ENCODE measurements at places on chromosomes 16 and 17. TPM values are rescaled to one million over a fixed set of nuclear protein-coding genes. Genes with fewer than 3 reads are reported as not detected.

KIF1C gene
- polyA plus RNA-seq, result 384 TPM

PRSS8 gene
- polyA plus RNA-seq, result 0.17 TPM

STX8 gene
- polyA plus RNA-seq, result 43.2 TPM

CENPT gene
- 28.0 TPM for polyA plus RNA-seq

KRT28 gene
- polyA plus RNA-seq, result not detected

TBC1D3I gene
- not detected for polyA plus RNA-seq

MT1G gene
- 7.2 TPM for polyA plus RNA-seq

IKZF3 gene
- 0.08 TPM for polyA plus RNA-seq

GNG13 gene
- polyA plus RNA-seq, result not detected

HCRT gene
- not detected for polyA plus RNA-seq

NXPH3 gene
- polyA plus RNA-seq, result 4.0 TPM

SCARF1 gene
- polyA plus RNA-seq, result 9.1 TPM

ATAD5 gene
- 0.25 TPM for polyA plus RNA-seq

SLC6A2 gene
- polyA plus RNA-seq, result not detected

CCP110 gene
- 5.3 TPM for polyA plus RNA-seq

CLDN7 gene
- polyA plus RNA-seq, result 1.3 TPM

C16orf54 gene
- 0.28 TPM for polyA plus RNA-seq

ASPSCR1 gene
- 43.6 TPM for polyA plus RNA-seq

TVP23A gene
- 0.08 TPM for polyA plus RNA-seq

USP36 gene
- 11.7 TPM for polyA plus RNA-seq

DOC2A gene
- polyA plus RNA-seq, result 0.88 TPM

FBXW10B gene
- polyA plus RNA-seq, result 0.80 TPM

ACD gene
- 15.6 TPM for polyA plus RNA-seq

PRAC1 gene
- polyA plus RNA-seq, result not detected

NLGN2 gene
- 11.1 TPM for polyA plus RNA-seq
